Motor neuron (in vitro differentiated cells): ENCODE measurements at places on chromosomes 12 and 14. TPM values are rescaled to one million over a fixed set of nuclear protein-coding genes. Genes with fewer than 3 reads are reported as not detected.

GRCh38 chr12:86838711-86839110, 582.5 kb upstream of the MGAT4C start:
- no peak for ATAC-seq

The NFATC4 gene
- total RNA-seq = 175 and 225 TPM in 2 replicates

The PRH2 gene
- 1.1 TPM in 1 of 2 replicates, not detected in the other for total RNA-seq

GRCh38 chr12:124388038-124388671, 93.3 kb downstream of the RFLNA start:
- no peak for ATAC-seq

The FSCB gene
- not detected in 2 replicates for total RNA-seq

The OVCH1 gene
- 0.30 and 0.71 TPM in 2 replicates for total RNA-seq

- ATAC-seq = no peak
Observed at GRCh38 chr12:106249411-106250135, 1.8 kb upstream of the CKAP4 start.

- ATAC-seq = no peak
Observed at GRCh38 chr12:112933129-112933505, 5.2 kb upstream of the OAS3 start.

The C1R gene
- total RNA-seq = 1.5 and 1.7 TPM in 2 replicates

DNA sequence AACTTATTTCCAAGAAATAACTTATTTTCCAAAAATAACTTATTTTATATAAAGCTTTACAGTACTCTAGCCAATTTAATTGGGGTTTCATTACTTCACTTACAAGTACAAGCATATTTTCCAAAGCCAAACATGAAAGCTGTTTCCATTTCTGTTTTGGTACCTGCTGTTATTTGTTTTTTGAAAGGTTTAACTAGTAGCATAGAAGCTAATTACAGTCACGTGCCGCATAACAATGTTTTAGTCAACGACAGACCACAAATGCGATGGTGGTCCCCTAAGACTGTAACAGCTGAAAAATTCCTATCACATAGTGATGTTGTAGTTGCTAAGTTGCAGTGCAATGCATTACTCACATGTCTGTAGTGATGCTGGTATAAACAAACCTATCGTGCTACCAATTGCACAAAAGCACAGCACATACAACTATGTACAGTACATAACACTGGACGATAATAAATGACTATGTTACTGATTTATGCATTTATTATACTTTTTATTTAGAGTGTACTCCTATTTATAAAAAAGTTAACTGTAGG, 21.7 kb downstream of the PTPN21 start:
- ATAC-seq = no peak

- no peak for ATAC-seq
Observed at GRCh38 chr12:51065530-51065929, 17.4 kb downstream of the LETMD1 start.

The BCDIN3D gene
- 4.3 and 4.6 TPM in 2 replicates for total RNA-seq

GRCh38 chr12:12474931-12475795, 87.5 kb downstream of the DUSP16 start:
- ATAC-seq = no peak

The DPF3 gene
- total RNA-seq = 7.6 and 9.2 TPM in 2 replicates

- no peak for ATAC-seq
Observed at GRCh38 chr12:45138609-45139008, 77.3 kb upstream of the ANO6 start.

DNA sequence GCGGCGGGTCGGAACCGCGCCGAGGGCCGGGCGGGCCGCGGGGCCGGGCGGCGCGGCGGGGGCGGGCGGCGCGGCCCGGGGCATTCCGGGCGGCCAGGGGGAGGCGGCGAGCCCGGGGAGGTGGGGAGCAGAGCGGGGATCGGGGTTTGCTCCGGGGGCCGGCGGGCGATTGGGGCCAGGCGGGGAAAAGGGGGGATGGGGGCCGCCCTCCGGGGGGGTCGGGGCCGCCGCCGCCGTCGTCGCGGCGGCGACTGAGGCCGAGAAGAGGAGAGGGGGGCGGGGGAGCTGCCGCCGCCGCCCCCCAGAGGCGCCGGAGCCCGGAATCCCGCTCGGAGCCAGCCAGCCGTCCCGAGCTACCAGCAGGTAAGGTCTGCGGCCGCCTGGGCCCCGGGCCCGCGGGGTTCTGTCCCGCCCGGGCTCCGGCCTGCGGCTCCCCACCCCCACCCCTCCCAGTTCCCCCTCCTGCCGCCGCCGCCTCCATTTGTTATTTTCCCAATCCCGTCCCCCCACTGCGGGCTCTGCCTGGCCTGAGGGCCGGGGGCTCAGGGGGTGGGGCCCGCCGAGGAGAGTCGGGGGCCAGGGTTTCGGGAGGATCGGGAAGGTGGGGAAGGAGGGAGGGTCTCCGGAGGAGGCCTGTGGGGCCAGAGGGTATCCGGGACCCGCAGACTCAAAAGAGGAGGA, 403 bp downstream of the ATN1 start:
- ATAC-seq = peak; percentile 12

The MYL2 gene
- not detected in 2 replicates for total RNA-seq
